ENCODE measurements at places on chromosomes 3 and 15.

DNA sequence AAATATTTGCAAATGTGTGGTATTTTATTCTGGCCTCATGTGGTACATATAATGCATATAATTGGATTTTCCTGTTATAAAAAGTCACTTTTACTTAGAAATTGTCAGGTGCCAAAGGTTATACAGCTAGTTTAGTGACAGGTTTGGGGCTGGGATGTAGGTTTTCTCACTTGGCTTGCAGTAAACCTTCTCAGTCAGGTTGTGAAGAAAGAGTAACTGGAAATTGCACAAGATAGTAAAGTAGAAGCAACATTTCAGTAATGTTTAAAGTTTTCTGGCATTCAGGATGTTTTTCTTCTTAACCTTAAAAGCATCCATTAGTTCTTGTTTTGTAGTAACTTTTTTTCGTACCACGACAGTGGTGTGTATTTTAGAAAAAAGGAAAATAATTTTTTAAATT, 53.9 kb downstream of the MEF2A start:
- no peak for DNase-seq

GRCh38 chr3:45537616-45537969, 57.0 kb upstream of the LIMD1 start:
- DNase-seq: no peak

DNA sequence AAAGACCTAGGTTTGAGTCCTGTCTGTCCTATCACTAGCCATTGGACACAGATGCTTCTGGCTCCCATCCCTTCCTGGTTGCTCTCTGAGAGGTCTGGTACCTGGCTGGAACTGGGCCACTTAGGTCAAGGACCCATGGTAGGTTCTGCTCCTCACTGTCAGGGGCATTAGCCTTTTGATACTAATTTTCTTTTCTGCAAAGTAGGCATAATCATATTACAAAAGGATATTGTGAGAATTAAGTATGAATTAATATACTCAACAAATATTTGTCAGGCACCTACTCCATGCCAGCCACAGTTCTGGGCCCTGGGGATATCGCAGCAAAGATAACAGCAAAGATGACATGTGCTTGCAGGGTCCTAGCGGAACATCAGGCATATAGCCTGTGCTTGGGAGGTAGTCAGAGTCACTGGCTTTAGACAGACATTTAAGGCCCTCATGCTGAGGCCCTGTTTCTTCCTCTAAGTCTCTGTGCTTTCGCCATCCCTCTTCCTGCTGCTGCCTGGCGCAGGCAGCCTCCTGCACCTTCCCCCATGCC, 25.6 kb upstream of the LCTL start:
- DNase-seq: no peak

DNA sequence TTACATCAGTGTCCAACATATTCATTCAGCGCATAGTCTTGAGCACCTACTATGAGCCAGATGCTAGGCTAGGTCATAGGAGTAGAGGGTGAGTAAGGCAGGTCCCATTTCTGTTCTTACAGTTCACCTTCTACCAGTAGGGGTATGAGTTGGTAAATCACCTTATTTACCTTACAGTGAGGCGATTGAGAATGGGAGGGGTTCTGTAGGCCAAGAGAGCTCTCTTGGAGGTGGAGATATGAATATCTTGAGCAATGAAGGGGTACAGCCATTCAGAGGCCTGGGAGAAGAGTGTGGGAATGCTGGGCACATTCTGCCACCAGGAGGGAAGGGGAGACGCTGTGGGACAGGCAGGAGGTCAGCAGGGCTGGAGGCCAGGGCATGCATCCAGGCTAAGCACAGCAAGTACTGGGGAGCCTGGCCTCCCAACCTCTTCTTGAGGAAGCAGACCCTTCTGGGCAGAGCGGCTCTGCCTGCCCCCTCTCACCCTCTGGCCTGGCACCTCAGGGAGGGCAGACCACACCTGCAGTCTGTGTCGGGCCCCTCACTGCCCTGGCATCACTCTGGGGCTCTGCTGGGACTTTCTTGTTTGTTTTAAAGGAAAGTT, 123.4 kb downstream of the EEFSEC start:
- DNase-seq: no peak

- no peak for DNase-seq
Measured at GRCh38 chr3:35760146-35760545, 120.8 kb downstream of the ARPP21 start.

DNA sequence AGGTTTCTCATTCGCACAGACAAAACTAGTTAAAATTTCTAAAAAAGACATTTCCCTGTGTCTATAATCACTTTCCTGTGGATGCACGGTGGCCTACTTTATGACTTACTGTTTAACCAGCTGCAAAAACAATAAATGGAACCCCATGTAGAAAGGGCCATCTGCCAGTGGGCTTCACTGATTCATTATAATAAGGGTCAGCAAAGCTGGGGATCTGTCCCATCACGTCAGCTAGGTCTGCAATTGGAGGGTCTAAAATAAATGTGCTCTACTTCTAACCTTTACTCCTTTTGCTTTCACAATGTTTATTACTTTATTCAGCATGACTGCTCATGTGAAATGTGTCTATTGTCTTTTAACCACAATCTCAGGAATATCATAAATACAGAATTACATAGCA, 43.1 kb upstream of the NMD3 start:
- no peak for DNase-seq

DNA sequence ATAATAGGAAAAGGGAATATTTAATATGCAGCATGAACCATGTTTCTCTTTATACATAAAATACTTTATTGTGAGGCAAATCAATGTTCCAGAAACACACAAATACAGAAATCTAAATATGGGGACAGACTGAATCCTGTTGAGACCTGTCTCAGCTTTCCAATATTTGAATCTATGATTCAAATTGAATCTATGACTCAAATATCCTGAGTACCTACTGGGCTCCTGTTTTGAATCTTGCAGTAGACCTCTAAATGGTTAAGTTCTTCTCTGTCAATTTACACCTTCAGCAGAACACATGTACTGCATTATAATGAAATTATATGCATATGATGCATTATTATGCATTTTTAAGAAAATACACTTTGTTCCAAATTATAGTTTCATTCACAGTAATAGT, 143.2 kb upstream of the PLXND1 start:
- peak; percentile 59 for DNase-seq

DNA sequence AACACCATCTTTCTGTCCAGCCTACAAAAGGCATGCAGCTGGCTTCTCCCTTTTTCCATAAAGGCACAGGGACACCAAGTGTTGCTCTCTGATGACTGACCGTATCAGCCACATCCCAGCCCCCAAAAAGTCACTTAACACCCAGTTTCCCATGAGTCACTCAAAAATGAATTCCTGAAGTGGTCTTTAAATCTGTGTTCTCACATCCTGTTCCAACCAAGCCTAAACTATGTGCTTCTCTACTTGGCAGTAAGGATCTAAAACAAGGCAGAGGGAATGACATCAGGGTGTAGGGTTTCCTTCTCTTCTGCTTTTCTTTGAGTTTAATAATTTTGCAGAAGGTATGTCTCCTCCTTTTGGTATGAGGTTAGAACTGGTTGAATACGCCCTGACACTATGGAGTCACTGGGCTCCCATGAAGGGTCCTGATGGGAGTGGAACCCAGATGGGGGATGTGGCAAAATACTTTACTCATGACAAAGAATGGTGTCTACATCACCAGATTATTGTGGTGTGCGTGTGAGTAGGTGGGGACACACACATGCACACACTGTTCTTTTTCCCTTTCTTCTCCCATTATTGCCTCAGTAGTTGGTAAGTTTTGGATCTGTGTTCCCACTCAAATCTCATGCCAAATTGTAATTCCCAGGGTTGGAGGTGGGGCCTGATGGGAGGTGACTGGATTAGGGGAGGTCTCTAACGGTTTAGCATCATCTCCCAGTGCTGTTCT, 35.6 kb upstream of the CCK start:
- DNase-seq: no peak

DNA sequence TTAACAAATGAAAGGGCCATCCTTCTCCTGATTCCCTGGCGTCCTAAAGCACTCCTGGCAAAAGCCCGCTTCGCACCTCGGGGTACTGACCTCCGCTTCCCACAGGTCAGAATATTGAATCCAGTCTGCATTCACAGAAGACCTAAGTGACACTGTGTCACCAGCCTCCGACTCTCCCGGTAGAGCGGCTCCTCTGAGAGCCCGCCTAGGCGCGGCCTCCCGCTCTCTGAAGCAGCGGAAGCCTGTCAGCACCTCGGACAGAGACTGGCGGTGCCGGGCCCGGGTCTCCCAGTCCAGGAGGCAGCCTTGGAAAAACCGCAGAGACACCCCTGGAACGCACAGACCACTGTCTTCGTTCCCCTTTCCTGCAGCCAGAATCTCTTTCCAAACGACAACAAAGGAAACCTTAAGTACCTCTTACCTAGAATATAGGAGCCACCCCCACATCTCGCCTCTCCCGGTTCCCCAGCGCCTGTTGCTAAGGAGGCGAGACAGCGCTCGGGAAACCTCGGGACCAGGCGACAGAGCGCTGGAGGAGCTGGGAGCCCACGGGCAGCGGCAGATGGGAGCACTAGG, 1.2 kb downstream of the GABRB3 start:
- DNase-seq: no peak

GRCh38 chr3:78838362-78838761, 929.4 kb downstream of the ROBO1 start:
- no peak for DNase-seq

- peak; percentile 7 for DNase-seq
Measured at GRCh38 chr3:95280711-95281352, 1218.0 kb downstream of the NSUN3 start.

GRCh38 chr3:97821287-97821773, 481 bp upstream of the CRYBG3 start:
- peak; percentile 13 for DNase-seq

GRCh38 chr3:174382878-174383277, 476.3 kb upstream of the NAALADL2 start:
- no peak for DNase-seq

GRCh38 chr3:149958171-149958796, 12.4 kb downstream of the PFN2 start:
- no peak for DNase-seq

DNA sequence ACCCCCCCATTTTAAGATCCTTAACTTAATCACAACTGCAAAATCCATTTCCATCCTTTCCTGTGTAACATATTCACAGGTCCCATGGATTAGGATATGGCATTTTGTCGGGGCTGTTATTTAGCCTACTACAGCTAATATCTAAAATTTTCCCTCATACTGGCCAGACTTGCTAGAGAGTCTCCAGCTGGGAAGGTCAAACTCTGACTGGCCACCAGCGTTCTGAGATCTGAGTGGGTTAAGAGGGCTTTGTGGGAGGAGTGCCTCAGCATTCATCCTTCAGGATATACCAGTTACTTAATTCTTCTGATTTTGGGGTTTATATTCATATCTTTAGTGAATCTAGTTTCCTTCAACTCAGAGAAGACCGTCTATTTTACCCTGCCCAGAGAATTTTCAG, 17.7 kb downstream of the TM4SF18 start:
- no peak for DNase-seq

DNA sequence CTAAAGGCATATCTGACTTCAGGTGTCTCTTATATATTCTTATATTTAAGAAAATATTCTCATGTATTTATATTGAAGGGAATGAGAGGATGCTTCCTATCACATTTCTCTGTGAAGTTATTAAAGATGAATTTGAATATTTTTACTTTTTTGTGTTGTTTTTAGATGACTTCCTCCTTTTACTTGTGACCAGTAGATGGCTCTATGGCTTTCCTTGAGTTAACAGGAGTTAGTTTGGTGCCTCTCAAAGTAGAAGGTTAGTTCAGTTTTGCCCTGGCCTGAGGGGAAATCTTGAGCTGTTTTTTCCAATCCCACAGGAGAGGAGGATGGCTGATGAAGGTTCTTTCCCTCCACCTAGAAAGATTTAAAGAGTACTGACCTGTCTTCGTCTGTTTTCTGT, 80.7 kb downstream of the SQOR start:
- no peak for DNase-seq

- no peak for DNase-seq
Measured at GRCh38 chr15:97963779-97964178, 3.3 kb downstream of the ARRDC4 start.

DNA sequence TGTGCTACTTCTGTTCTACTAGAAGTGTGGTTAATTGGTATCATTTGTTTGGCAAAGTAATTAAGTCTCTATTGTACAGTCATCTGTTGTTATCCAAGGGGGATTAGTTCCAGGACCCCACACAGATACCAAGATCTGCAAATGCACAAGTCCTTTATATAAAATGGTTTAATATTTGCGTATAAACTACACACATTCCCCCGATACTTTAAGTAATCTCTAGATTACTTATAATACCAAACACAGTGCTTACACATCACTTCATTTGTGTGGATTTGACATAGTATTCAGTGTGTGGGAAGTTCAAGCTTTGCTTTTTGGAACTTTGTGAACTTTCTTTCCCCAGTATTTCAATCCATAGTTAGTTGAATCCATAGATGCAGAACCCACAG, 50.5 kb upstream of the ABI3BP start:
- no peak for DNase-seq

- no peak for DNase-seq
Measured at GRCh38 chr3:67819447-67819846, 165.0 kb upstream of the SUCLG2 start.

GRCh38 chr3:26029321-26029720, 239.4 kb downstream of the OXSM start:
- no peak for DNase-seq

DNA sequence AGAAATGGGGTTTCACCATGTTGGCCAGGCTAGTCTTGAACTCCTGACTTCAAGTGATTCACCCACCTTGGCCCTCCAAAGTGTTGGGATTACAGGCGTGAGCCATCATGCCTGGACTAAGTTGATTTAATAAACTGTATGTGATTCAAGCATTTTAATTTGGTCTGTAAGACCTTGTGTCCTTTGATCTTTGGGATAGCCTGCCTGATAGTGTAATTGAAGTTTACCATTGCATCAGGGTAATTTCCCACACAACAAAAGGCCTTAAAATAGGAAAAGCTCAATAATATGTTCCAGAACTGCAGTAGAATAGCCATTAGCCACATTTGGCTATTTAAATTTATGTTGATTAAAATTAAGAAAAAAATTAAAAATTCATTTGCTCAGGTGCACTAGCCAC, 25.2 kb upstream of the DENND6A start:
- no peak for DNase-seq

- peak; percentile 78 for DNase-seq
Measured at GRCh38 chr15:90071220-90071807, 31.0 kb downstream of the IDH2 start.

All from RWPE1 (cell line).